Activated CD4-positive, CD25-positive, alpha-beta regulatory T cell treated with anti-CD3 and anti-CD28 coated beads, Interleukin-2, amount 50 U/mL, for 24 hours (primary cell): ENCODE measurements at places on chromosomes 2 and 18.

DNA sequence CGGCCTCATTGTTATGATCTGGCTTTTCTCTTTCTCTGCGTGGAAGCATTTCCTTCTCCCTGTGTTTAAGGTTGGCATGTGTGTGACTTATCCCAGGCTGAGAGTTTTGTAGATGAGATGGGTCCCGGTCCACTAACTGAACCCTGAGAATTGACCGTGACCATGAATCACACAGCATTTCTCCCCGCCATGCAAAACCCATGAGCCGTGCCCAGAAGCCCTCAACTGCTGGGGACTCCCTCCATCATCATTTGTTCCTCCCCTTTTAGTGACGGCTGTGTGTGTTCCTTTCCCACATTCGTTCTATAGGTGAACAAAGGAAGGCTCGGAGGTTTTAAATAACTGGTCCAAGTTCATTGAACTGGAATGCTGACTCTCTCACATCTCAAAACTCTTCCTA is 30.1 kb upstream of the TXNDC2 start:
- no peak for ATAC-seq

DNA sequence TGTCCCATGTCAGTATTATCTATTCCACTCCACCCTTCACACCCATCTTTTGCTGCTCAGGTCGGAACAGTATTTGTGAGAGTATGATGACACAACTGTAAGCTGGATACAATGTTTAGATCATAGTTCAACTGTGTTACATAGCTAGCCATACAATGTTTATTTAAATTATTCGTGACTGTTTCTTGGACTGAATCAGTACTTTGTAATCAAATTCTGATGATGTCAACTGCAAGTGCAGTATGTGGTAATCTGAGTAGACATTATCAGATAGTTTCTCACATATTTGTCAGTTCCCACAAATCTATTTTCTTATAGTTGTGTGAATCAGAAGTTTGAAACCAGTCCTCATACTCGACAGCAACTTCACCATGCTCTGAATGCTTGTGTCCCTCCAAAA is 177.6 kb downstream of the ZNF407 start:
- no peak for ATAC-seq

GRCh38 chr2:108905176-108905575 is 83.8 kb downstream of the EDAR start:
- ATAC-seq, result no peak

DNA sequence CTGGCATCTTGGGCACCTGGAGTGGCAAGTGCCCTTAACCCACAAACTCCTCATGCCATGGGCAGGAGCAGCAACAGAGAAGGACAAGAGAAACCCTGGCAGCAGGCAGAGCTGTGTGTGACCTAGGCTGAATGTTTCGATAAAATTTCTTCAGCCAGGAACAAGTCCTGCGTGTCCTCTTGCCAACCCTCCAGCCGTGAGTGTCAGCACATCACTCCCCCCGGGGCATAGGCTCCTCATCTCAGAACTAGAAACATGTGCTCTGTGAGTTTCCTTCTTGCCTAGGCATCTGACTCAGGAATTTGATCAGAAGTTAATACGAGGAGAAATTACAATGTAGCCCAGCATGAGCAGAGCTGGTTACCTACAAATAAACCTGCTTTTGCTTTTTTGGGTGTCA is 2.2 kb downstream of the ABCG8 start:
- no peak for ATAC-seq

DNA sequence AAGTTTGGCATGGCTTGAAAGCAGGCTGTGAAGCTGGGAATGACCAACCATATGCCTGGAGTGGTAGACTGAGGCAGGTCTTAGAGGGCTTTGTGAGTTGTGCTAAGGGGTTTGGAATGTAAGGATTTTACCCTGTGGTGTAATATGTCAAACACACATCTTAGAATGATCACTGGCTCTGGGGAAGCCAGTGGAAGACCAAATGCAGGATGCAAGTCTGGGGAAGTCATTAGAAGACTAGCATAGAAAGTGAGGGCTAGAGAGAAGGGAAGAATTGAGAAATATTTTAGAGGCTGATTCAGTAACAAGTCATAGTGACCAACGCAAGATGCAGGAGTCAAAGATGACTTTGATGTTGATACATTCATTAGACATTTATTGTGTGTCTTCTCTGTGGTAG is 3.5 kb upstream of the FHOD3 start:
- ATAC-seq, result no peak

DNA sequence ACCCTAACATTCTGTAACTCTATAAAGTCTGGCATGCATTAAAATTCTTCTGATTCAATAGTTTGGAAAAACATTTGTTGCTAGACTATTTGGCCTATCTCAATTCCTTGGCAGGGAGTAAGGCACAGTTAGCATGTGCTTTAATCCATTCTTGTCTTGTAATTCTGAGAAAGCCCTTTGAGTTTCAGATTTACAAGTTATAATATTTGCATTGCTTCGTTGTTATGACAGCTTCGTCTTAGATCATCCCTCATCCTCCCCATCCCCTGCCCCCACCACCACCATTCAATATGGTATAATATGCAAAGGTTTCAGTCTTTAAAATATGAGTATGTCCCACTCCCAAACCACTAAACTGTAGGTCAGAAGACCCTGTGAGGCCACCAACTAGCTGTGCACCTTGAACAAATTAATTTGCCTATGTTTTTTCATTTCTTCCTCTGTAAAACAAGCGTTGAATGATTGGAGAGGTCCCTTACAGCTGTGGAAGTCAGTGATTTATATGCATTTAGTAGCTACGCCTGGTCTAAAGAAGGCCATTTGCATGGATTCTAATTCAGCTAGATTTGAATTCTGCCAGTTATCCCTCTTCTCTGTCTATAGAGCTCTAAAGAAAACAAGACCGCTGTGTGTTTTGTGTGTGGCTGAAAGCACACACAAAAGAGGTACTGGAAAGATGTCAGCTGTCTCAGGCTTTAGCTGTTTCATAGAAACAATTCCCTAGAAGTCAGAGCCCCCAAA is 591 bp downstream of the C2orf80 start:
- no peak for ATAC-seq

DNA sequence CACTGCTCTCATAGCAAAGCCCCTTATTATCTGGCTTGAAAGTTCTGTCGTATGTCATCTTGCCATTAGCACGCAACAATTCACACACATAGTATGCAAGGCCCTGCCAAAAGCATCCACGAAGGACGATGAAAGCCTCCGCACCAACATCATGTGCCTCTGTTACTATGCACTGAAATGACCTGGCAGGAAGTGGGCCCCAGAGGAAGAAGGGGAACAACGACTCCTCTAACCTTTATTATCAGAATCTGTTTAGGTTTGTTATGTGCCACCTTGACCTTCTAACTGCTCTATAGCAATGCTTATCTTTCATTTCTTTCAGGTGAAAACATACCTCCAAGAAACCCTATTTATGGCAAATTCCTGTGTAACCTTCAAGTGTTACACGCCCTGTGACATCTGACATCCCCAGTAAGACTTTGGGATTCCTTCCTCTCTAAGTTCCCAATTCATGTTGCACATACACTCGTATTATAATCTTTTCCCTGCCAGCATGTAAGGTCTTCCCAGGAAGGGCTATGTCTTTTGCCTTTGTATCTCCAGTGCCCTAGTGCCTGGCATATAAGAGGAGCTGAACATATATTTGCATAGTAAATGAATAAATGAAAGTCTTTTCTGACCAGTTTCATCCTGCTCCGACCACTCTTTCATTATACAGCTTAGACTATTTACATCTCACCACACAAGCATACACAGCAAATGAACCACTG is 7.0 kb upstream of the NDUFV2 start:
- ATAC-seq, result peak; percentile 33

GRCh38 chr18:11672846-11673454 is 16.1 kb upstream of the GNAL start:
- no peak for ATAC-seq

DNA sequence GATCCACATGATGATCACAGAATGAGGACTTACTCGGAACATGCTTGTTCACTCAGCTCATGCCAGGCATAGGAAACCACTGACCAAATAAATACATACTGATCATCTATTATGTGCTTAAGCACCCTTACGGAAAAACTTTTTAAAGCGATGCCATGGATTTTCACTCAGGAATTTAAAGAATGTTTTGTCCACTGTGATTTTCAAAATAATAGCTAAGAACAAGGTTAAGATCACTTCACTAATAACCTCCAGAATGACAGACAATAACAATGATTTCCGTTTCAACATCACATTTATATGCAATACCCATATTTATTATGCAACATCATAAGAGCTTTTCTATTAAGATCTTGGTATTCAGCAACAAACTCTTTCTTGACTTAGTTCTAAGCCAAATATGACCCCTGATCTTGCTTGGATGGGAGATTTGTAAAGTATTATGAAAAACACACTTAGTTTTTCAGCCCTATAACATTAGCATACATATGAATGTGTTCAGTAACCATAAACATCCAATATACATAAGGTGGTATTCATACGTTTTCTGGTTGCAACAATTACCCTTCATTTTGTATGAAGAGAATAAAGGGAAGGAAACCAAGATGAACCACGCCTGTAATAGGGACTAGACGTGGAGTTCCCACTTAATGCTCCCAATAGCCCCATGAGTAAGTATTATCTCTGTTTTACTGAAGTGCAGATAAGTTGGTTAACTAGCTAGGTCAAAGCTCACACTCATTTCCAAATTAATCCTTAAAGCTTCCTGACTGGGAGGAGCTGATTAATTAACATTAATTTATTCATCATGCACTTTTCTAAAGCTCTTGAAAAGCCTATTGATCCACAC is 1.9 kb downstream of the CD302 start:
- no peak for ATAC-seq

- ATAC-seq, result no peak
Measured at GRCh38 chr2:78431241-78431640, 594.3 kb upstream of the REG3G start.

DNA sequence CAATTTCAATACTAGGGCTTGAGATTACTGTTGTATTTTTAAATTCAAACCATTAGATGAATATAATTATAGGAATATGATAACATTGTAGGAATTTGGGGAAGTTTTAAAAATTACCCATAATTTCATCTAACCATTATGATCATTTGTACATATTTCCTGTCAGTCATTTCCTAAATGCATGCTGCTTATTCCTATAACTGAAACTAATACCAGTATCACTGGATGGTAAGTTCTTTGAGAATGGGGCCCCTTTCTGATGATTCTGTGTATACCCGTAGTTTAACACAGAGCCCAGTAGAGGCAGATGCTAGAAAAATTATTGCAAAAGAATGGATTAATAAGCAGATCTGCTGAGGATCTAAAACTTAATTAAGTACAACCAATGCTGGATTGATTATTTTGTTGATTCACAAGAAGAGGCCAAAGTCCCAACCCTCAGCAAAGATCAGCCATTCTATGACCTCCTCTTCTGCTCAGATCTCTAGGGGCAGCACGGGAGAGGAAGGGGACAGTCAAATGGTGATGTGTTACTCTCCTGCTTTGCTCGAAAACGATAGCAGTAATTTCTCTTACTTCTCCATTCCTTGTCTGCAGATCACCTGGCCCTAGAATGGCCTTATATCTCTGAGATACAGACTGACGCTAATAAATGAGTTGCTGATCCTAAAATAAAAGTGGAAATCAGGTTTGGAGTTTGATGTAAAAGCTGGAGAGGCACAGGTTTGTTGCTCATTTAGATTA is 69.5 kb upstream of the PELI1 start:
- peak; percentile 2 for ATAC-seq

DNA sequence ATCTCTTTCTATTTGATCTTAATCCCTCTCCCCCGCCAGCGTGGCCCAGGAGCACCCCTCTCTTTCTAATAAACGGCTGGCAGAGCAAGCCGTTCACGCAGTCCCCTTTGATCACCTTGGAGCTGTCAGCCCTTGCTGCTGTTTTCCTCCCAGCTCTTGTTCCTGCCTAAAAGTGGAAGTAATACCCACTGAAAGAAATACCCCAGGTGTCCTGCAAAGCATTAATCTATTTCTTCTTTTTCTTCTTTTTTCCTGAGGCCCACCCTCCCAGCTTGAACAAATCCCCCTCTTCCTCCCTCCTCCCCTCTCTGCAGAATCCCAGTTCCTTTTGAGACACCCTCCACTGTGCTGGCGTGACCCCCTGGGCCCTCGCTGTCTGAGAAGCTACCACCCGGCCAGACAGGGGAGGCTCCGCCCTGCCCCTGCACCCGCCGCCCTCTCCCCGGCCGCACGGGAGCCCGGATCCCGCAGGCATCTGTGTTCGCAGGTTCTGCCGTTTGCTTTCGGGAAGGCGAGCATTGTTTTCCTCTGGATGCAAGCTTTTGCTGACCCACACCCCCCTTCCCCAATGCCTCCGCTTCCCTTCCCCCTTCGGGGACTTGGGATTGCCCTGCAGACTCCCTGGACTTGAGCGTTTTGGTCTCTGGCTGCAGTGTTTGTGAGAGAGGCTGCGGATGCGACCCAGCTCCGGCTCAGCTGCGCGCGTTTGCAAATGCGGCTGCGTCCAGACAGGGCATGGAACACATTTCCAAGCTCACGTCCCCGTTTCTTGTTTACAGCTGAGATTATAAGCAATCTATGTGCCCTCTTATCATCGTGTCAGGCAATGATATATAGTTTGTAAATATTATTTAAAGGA is 631.5 kb downstream of the NYAP2 start:
- peak; percentile 48 for ATAC-seq

GRCh38 chr2:50582164-50582563 is 449.8 kb downstream of the NRXN1 start:
- no peak for ATAC-seq

DNA sequence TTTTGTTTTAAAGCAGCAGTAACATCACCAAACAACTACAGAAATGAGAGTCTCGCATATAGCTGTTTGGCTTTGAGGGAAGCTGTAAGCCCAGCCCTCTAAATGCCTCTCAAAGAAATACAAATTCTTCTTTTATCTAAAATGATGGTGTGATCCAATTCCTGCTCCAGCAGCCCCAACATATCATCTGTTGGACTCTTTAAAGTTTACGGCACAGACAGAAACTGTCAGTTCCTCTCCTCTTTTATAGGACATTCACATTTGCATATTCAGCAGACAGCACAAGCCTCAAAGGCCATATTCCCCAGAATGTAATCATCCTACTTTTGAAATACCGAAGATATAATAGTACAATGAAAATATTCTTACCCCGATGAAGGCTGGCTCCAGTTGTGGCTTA is 216.9 kb upstream of the REV1 start:
- ATAC-seq, result no peak

- ATAC-seq, result no peak
Measured at GRCh38 chr2:171703574-171704347, 16.5 kb downstream of the DYNC1I2 start.

DNA sequence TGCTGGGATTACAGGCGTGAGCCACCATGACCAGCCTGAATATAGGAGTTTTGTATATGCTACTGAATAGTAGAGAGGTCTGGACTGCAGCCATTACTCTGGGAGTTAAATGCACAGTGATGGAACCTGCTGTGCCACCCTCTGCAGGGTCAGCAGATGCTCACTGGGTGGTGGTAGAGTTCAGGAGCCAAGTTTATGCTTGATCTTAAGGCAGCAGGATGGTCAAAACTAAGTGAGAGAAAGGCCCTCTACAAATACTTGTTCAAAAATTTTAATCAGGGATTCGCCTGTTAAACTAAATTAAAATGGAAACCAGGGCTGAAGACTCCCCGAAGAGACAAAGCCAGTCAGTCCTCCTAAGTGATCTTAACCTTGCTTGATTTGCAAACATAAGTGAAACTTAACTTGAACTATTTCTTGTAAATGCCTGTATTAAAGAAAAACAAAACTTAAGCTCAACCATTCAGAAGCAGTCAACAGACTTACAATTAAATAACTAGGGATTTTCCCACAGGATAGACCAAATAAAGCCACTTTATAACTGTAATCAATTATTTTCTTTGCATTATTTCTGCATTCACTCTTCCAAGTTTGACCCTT is 4.2 kb upstream of the WDFY1 start:
- ATAC-seq, result peak; percentile 8

GRCh38 chr18:361100-361732 is 93.4 kb upstream of the THOC1 start:
- ATAC-seq, result no peak

- ATAC-seq, result no peak
Measured at GRCh38 chr2:54523324-54523959, 67.3 kb downstream of the SPTBN1 start.
